ENCODE measurements at places on chromosomes 1 and 21.

DNA sequence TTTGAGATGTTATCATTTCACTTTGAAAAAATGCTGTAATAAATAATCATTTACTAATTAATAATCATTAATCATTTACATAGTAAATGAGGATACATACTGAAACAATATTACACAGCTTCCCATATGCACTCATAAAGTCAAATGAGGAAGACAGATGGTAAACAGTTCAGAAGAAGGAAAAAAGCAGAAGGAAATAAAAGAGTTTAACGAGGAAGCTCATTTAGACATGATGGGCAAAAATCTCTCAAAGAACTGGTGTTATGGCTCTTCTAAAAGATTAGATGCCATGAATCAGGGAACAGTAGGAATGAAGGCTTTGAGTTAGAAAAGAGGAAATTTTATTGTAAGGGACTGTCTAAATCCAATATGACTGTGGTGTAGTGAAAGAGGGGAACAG is 347.6 kb downstream of the PTPRC start:
- DNase-seq, result peak; percentile 22

DNA sequence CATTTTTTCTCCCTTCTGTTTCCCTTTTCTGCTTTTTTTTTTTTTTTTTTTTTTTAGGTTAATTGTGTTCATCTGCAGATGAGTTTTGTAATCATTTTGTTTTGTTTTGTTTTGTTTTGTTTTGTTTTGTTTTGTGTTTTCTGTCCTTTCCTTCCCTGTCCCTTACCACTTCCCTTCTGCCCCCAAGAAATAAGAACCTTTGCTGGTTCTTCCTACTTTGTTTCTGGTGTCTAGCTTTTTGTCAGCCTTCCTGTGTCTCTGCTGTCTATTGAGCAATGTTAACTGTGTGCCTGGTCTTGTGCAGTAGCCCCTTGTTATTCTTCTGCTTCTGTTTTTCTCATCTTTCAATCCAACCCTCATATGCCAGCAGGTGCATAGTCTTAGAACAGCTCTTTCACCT is 46.0 kb downstream of the MPZL1 start:
- DNase-seq, result no peak

DNA sequence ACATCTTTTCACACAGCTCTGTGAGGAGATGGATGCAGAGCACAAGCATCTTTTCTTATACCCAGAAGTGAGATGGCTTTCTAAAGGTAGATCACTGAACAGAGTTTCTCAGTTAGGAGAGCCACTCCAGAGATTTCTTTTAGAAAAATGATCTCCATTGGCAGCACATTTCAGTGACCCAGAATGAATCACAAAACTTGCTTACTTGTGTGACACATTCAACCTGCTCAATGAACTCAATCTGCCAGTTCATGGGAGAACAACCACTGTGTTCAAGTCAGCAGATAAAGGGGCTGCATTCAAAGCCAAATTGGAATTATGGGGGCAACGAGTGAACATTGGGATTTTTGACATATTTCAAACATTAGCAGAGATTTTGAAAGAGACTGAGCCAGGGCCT is 78.3 kb downstream of the UCHL5 start:
- DNase-seq, result no peak

DNA sequence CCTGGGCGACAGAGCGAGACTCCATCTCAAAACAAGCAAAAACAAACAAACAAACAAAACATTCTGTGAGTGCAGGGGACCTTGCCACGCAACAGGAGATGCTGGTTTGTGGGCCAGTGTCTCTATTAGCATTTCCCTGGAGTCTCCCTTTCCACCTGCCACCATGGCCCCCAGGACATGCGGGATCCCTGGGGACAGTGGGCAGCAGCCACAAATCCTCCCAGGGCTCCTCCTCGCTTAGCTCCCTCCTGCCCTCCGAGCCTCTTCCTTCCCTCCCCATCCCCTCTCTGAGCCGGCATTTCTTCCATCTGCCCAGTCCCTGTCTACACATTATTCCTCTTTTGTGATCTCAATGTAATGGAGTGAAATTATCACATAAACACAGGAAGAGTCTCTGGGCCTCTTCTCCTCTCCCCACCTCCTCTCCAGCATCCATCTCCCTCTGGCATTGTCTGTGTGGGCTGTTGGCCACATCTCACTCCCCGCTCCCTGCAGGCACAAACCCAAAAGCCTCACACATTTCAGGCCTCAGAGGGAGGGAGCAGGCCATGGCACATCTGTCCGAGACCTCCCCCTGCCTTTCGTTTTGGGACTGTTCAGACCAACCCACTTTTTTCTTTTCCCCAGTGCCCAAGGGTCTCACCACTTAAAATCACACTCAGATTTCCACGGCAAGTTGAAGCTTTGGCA is 144.3 kb downstream of the MIS18A start:
- no peak for DNase-seq

GRCh38 chr21:33931799-33932390 is 16.3 kb upstream of the ATP5PO start:
- DNase-seq, result peak; percentile 47

DNA sequence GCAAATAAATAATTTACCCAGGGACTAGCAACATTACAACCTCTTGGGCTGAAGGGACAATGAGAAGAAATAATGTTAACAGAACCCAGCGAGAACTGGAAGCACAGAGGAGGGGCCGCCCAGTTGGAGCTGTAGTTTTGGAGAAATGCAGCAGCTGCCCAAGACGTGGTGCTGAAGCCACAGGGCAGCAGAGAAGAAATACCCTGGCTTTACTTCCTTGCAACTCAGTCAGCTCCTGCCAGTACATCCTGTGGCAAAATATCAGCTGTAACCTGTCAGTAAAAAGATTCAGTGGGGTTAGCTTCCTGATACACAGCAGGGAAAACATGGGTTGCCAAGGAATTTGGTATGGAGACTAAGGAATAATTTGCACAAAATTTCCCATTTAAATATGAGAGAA is 283.6 kb upstream of the USP25 start:
- DNase-seq, result no peak

GRCh38 chr1:116503546-116504307 is 67.1 kb downstream of the CD58 start:
- DNase-seq, result peak; percentile 95

GRCh38 chr1:79532555-79532954 is 526.0 kb upstream of the ADGRL4 start:
- DNase-seq, result no peak

DNA sequence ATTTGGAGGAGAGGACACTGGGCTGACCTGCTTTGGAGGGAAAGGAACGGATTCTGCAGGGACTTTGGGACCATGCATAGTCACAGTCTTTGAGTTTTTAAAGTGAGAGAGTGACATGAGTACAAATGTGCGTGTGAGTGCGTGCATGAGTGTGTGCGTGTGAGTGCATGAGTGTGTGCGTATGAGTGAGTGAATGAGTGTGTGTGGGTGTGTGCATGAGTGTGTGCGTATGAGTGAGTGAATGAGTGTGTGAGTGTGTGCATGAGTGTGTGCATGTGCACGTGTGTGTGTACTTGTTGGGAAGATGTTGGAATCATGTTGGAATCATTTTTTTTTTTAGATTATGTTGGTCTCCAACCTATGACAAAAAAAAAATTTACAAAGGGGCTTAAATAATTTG is 70.5 kb downstream of the PAX7 start:
- no peak for DNase-seq

- no peak for DNase-seq
Measured at GRCh38 chr1:46812996-46813857, 14.4 kb downstream of the CYP4B1 start.

DNA sequence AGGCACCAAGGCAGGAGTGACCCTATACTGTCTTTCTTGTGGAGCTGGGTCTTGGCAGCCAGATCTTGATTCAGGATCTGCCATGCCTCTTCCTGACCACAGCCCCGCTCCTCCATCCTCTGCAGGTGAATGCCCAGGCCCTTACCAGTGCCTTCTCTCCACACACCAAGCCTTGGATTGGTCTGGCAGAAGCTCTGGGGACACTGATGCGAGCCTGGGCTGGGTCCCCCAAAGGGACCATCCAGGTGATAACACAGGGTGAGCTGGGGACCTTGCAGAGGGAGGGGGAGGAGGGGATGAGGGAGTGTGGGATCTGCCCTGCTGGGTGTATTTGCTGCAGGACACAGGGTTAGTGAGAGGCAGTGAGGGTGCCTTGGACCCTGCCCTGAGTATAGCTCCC is 28.4 kb downstream of the HMGCS2 start:
- no peak for DNase-seq

DNA sequence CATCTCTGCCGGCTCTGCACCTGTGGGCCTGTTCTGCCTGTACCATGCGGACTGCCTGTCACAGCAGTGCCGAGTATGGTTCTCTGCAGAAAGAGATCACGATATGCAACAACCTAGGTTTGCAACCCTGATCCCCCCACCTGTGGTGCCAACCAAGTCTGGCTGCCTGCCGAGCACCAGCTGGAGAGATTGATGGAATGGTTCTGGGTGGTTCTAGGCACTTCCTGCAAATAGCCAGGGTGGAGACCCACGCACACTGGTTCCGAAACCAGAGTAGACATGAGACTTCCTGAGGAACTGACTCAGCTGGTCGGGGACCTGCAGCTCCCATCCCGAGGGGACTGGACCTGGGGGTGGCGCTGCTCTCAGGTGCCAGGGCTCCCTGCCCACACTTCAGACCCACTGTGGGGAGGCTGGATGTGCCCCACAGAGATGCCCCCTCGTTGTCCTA is 5.4 kb downstream of the TPRG1L start:
- no peak for DNase-seq

GRCh38 chr21:30555095-30555494 is 6.0 kb downstream of the KRTAP19-7 start:
- no peak for DNase-seq

DNA sequence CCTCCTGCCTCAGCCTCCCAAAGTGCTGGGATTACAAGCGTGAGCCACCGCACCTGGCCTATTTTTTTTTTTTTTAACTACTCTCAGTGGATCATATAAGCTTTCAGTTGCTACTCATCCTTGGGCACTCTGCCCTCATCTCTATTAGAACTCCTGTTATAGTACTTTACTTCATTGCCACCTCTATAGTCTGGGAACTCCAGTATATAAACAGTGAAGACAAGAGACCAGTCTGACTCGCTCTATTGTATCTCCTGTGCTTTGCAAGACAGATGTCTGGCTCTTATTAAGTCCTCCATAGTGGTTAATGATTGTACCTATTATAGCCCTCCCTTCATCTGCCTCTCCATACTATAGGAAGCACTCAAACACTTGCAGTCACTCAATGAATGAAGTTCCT is 15.1 kb downstream of the KHDRBS1 start:
- no peak for DNase-seq

- DNase-seq, result peak; percentile 35
Measured at GRCh38 chr1:17181781-17182464, 23.0 kb upstream of the PADI1 start.

- peak; percentile 24 for DNase-seq
Measured at GRCh38 chr1:199550199-199551065, 477.1 kb upstream of the NR5A2 start.

DNA sequence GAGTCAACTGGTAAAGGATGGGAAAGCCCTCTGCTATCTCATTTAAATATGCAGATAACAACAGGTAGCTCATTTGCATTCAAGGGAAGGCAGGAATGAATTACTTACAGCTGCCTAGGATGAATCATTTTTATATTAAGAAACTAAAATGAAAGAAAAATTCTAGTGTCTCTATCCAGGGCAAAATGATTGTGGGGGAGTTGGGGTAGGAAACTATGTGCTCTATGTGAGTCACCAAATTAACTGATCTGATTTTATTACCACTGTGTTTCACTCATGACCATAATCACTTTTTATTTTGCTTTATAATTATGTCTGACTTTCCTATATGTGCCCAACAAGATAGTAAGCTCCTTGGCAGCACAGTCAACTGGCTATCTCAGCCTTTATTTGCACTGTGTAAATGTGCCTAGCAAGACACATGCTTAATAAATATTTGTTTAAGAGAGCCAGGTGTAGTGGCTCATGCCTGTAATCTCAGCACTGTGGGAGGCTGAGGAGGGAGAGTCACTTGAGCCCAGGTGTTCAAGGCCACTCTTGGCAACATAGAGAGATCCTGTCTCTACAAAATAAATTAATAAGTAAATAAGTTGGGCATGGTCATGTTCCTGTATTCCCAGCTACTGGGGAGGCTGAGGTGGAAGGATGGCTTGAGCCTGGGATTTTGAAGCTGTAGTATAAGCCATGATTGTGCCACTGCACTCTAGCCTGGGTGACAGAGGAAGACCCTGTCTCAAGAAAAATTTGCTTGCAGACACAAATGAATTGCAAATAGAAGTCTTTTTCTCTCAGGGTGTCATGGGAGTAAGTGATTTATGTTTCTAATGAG is 84.1 kb downstream of the SPAG17 start:
- no peak for DNase-seq

GRCh38 chr1:54353959-54354358 is 52.2 kb downstream of the SSBP3 start:
- no peak for DNase-seq

DNA sequence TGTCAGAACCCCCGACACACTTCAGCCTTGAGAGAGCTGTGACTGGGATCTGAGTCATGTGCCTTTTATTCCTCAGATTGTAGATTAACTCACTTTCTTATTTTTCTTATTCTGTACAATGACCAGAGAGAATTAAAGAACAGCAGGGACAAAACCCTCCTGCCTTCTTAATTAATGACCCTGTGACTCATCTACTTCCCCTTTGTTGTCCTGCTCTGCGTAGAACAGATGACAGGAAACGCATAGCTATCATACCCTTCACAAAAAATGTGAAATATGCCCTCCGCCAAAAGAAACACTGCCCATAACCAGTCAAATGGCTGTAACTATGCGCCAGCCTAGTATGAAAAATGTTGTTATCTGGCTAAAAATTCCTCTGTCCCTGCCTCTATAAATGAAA is 9.1 kb upstream of the PADI2 start:
- peak; percentile 72 for DNase-seq

- no peak for DNase-seq
Measured at GRCh38 chr1:20739225-20739624, 6.7 kb upstream of the SH2D5 start.

GRCh38 chr1:39288735-39289465 is 84.4 kb downstream of the MACF1 start:
- DNase-seq, result no peak

DNA sequence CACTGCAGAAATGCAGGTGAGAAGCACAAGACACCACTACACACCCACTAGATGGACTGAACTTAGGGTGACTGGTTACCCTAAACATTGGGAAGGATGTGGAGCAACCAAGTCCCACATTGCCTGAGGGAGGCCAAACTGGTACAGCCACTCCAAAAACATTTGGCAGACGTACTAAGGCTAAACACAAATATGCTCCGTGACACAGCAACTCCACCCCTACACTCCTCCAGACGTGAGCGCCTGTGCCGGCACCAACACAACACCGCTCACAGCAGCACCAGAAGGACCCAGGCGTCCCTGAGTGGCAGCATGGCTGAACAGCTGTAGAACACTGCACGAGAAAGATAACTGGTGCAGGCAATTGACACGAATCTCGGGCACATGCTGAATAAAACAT is 14.7 kb downstream of the PTTG1IP start:
- DNase-seq, result no peak

DNA sequence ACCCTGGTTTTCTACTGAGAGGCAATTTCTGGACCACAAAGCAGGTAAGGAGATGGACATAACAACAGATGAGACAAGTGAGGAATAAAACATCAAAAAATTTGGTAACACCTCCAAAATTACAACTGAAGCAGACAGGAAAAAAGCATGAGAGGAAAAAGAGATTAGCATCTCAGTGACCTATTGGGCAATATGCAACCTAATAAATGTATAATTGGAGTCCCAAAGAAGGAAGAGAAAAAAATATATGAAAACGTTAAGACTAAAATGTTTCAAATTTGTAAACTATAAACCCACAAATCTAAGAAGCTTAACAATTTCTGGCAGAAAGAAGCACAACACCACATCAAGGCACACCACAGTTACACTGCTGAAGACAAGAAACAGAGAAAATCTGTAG is 208.2 kb upstream of the TNR start:
- DNase-seq, result no peak

All from hematopoietic multipotent progenitor cell treated with erythropoietin and hydrocortisone succinate and interleukin-3 and kit ligand, for 6 days (in vitro differentiated cells).